Lower lobe of right lung (tissue), 2 donors: ENCODE measurements at places on chromosomes 11 and 22. TPM values are rescaled to one million over a fixed set of nuclear protein-coding genes. Genes with fewer than 3 reads are reported as not detected.

- no peaks in the 10 kb centered on the region for H3K36me3 ChIP-seq
- H3K27ac ChIP-seq = no peak overlapping the region
- no peak for DNase-seq
- peaks cover 4% of the 10 kb centered on the region for H3K27me3 ChIP-seq
- no peak overlapping the region for H3K4me3 ChIP-seq
These were observed 12.1 kb downstream of the SPATA19 start for GRCh38 chr11:133832991-133833897.

- no peak overlapping the region for H3K27ac ChIP-seq
- H3K27me3 ChIP-seq = no peaks in the 10 kb centered on the region
- no peak overlapping the region for H3K4me3 ChIP-seq
- no peak for DNase-seq
These were observed 76.8 kb downstream of the JAM3 start for GRCh38 chr11:134145715-134146114.

- H3K36me3 ChIP-seq = no peaks in the 10 kb centered on the region
- H3K4me1 ChIP-seq = no peaks in the 10 kb centered on the region
- no peaks in the 10 kb centered on the region for H3K27me3 ChIP-seq
- no peak overlapping the region for H3K27ac ChIP-seq
- no peak overlapping the region for H3K4me3 ChIP-seq
These were observed 4.7 kb upstream of the PCF11 start for GRCh38 chr11:83152264-83152663.

DNA sequence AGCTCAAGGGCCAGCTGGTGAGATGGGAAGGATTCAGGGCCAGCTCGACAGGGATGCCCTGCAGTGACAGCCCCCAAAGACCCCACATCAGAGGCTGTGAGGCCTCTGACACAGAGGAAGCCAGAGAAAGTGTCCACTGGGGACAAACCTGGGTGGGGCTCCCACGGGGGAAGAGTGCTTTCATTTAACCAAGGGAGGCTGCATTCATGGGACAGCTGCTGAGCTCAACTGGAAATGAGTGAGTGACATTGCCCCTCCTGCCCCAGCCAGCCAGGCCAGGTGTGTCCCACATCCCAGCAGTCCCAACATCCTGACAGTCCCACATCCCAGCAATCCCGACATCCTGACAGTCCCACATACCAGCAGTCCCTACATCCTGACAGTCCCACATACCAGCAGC, 61.0 kb downstream of the DHCR7 start:
- H3K27me3 ChIP-seq = peaks cover 12% of the 10 kb centered on the region
- no peak overlapping the region for H3K27ac ChIP-seq
- no peaks in the 10 kb centered on the region for H3K36me3 ChIP-seq

GRCh38 chr11:68763926-68764657, 12.8 kb upstream of the TESMIN start:
- no peak for DNase-seq
- H3K36me3 ChIP-seq = peaks cover 99% of the 10 kb centered on the region
- no peak overlapping the region for H3K27ac ChIP-seq
- no peaks in the 10 kb centered on the region for H3K27me3 ChIP-seq
- H3K4me1 ChIP-seq = no peaks in the 10 kb centered on the region
- no peak overlapping the region for H3K4me3 ChIP-seq

The ARHGAP8 gene
- total RNA-seq = 18.2 TPM

The C11orf54 gene
- 50.2 TPM for total RNA-seq

The KCTD14 gene
- 12.3 TPM for total RNA-seq

The CHRDL2 gene
- total RNA-seq = 1.2 TPM

The CREB3L1 gene
- 40.5 TPM for total RNA-seq

The MUC5B gene
- 57.5 TPM for total RNA-seq
